ENCODE measurements at places on chromosomes 7 and 10.
A peak's percentile ranks its signal among the peaks of the same experiment; 100 is the strongest.

DNA sequence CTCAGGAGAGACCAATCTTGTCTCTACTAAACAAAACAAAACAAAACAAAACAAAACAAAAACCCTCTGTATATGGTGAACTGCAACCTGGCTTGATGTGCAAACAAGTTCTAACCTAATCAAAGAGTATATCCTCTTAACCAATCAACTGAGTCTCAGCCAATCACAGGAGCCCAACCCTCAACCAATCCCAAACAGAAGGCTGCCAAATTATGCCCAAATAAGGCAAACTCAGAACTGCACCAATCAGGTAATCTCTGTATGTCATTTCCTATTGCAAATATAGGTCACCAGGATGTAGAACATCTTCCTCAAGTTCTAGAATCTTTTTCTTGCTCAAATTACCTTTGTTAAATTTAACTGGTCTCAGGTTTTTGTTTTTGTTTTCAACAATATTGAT is 5.2 kb downstream of the FAM133B start:
- peak; percentile 72 for DNase-seq

DNA sequence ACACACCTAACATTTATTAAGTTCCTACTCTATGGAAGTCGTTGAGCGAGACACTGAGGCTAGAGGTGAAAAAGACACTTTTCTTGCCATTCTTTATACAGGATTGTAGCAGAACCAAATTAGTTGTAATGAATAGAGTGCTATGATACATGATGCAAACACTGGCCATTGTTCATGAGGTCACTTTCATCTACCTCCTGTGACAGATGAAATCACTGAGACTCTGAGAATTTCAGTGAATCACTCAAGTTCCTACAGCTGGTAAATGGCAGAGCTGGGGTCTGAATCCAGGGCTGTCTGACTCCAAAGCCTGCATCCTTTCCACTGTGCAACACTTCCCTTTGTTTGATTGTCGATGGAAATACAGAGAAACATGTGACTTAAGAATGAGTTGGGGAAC is 657.6 kb downstream of the LRMDA start:
- no peak for DNase-seq

DNA sequence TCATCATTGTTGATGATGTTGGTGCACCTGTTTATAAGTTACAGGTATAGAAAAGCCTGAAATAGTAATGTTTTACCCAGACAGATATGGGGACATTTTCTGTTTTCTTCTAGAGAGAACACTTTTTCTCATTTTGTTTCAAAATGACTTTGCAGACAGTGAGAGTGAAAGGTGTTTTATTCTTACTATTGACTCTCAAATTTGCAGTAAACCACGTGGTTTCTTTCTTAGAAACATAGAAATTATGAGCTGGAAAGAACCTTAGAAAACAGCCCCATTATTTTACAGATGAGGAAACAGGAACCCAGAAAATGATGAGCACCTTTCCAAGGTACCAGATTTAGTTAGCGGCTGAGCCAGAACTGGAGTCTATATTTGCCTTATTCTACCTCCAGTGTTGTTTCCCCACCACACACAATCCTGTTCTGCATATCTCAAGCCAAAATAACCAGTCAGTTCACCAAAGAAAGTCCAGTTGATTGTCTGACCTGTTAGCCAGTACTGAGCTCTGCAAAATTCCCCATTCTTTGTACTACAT is 138.9 kb upstream of the AHR start:
- DNase-seq: no peak

GRCh38 chr7:149869291-149869650 is 4.5 kb upstream of the ATP6V0E2 start:
- no peak for DNase-seq

Data from LNCaP clone FGC (cell line).